Kidney (tissue), 22 donors: ENCODE measurements at places on chromosomes 7 and 10. TPM values are rescaled to one million over a fixed set of nuclear protein-coding genes. Genes with fewer than 3 reads are reported as not detected.
A peak's percentile ranks its signal among the peaks of the same experiment; 100 is the strongest.

- no peak for DNase-seq
Measured at GRCh38 chr10:71419750-71420149, 23.0 kb downstream of the CDH23 start.

Gene MOGAT3
- polyA plus RNA-seq, result 0.37 TPM

- peak; percentile 52 for DNase-seq
Measured at GRCh38 chr10:16777473-16778370, 39.5 kb downstream of the RSU1 start.

- DNase-seq, result peak; percentile 46
Measured at GRCh38 chr7:85829817-85830432, 643.1 kb upstream of the SEMA3D start.

DNA sequence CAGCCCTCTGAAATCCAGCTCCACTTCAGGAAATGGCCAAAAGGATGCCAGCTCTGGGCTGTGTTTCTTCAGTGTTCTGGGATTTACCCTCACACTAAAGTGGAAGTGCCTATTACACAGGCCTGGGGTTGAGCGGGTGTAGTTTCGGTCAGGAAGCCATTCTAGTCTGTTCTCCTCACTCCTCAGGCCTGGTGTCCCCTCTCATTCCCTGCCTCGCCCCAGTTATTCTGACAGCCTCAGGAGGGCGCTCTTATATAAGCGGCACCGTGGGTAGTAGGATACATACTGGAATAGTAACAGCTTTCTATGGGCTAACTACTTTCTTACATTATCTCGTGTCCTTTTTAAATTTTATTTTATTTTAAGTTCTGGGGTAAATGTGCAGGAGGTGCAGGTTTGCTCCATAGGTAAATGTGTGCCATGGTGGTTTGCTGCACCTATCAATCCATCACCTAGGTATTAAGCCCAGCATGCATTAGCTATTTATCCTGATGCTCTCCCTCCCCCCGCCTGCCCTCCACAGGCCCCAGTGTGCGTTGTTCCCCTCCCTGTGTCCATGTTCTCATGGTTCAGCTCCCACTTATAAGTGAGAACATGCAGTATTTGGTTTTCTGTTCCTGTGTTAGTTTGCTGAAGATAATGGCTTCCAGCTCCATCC lies 12.2 kb upstream of the LGI1 start:
- DNase-seq, result no peak

Gene HTR5A
- not detected for polyA plus RNA-seq
